Fibroblast of skin of scalp (primary cell): ENCODE measurements at places on chromosomes 4 and X.

DNA sequence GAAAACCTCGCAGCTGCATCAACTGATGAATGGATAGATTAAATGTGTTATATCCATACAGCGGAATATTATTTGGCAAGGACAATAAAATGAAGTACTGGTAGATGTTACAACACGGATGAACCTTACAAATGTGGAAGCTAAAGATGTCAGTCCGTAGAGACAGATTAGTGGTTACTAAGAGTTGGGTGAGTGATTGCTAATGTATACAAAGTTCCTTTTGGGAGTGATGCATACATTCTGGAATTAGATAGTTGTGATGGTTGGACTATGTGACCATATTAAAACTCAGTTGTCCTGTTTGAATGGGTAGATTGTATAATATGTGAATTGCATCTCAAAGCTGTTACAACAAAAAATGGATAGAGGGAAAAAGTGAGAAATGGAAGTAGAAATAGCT, 2.8 kb downstream of the FIP1L1 start:
- DNase-seq: peak; percentile 9

DNA sequence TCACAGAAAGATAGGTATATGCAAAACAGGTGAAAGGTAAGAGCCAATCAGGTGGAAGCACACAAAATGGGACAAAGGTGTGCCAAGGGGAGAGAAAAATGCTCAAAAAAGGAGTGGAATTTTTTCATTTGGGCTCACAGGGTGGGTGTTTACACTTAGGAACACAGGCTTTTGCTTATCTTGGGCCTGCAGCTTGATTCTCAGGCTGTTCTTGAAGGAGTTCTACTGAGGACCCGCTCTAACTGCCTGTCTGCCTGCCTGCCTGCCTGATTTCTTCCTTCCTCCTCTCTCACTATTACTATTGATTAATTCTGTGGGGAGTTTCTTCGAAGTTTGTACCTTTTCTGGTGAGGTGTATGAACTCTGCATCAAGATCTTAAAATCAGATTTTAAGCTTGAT, 120.3 kb upstream of the CTSO start:
- no peak for DNase-seq

DNA sequence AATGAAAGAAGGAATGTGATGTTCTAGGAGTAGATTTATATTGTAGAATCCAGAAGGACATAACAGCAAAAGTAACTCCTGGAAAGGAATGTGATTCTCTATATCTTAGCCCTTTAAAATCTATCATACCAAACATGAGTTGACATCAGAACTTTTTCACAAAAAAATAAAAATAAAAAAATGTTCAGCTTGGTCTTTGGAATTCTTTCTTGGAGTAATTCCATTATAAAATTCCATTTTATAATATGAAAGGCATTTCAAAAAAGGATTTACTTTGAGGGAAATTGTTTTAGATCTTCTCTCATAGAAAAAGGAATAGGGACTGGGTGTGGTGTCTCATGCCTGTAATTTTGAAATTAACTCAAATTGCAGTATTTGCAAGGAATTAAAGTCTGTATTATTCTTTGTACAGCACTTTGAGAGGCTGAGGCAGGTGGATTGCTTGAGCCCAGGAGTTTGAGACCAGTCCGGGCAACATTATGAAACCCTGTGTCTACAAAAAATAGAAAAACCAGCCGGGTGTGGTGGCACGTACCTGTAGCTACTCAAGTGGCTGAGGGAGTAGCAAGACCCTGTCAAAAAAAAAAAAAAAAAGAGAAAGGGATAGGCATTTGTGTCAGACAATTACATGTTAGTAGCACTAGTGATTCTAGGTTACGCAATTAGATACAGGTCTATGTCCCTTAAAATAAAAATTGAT, 134.9 kb downstream of the SLC4A4 start:
- peak; percentile 54 for DNase-seq

- no peak for DNase-seq
Observed at GRCh38 chr4:133152831-133153481, 3.9 kb downstream of the PCDH10 start.

- no peak for DNase-seq
Observed at GRCh38 chr4:123878976-123879375, 482.4 kb downstream of the SPRY1 start.

DNA sequence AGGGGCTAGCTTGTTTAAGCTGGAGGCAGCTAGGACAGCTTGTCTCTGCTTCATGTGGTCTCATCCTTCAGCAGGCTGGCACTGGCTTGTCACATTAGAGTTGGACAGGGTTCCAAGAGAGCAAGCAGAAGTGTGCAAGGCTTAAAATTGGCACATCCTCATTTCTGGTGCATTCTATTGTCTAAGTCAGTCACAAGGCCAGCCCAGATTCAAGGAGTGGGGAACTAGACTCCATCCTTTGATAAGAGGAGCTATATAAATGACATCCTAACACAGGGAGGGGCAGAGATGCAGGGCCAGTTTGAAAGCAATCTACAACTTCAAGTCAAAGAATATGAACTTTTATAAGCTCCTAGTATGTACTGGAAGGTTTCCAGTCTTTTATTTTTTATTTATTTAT, 313.2 kb downstream of the PTTG2 start:
- DNase-seq: no peak
